T-helper 22 cell (primary cell): ENCODE measurements at places on chromosomes 5 and 9.

DNA sequence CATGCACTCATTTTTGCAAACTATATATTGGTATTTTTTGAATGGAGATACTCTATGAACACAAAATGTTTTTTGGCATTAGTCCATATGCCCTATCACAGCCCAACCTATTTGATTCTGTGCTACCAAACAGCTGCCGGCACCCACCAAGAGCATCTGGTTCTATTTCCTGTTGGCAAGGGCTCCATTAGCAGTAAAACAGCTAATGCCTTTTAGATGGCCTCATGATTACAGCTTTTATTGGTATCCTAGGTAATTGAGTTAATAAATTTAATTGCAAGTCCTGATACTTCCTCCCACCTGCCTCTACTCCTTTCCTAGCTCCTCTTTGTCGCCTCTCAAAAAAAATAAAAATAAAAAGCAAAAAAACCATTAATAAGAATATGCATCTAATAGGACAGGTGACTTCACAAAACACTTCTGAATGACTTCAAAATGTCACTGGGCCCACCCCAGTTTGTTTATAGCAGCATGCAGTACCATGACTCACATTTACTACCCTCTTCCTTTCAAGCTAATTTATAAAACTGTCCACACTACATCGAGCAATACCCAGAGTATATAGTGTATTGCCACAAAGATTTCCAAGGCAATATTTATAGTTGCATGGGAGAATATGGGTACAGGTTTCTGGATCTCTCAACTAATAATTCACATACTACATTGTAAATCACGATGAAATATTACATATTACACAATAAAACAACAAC lies 620.4 kb downstream of the SLCO4C1 start:
- DNase-seq = no peak

GRCh38 chr9:108562176-108562575 lies 293.6 kb downstream of the ACTL7B start:
- DNase-seq = no peak

- DNase-seq = no peak
Observed at GRCh38 chr5:96584712-96585111, 77.5 kb upstream of the CAST start.

DNA sequence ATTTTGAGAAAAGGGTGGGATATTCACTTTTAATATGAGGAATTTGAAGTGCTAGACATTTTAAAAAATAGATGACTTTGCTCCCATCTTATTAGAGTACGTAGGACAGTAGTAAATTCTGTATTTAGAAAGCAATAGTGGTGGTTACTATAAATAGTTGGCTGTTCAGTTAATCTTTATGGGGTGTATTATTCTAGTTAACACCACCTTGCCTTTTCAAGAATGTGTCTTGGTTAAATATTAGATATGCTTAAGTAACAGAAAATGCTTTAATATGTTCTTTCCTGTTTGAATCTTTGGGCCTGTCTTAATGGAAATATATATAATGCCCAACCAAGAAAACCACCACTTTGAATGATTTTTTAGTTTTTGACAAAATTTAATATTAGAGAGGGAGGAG lies 608.7 kb upstream of the FAM174A start:
- no peak for DNase-seq

- no peak for DNase-seq
Observed at GRCh38 chr5:92969781-92970237, 611.2 kb downstream of the NR2F1-AS1 start.

DNA sequence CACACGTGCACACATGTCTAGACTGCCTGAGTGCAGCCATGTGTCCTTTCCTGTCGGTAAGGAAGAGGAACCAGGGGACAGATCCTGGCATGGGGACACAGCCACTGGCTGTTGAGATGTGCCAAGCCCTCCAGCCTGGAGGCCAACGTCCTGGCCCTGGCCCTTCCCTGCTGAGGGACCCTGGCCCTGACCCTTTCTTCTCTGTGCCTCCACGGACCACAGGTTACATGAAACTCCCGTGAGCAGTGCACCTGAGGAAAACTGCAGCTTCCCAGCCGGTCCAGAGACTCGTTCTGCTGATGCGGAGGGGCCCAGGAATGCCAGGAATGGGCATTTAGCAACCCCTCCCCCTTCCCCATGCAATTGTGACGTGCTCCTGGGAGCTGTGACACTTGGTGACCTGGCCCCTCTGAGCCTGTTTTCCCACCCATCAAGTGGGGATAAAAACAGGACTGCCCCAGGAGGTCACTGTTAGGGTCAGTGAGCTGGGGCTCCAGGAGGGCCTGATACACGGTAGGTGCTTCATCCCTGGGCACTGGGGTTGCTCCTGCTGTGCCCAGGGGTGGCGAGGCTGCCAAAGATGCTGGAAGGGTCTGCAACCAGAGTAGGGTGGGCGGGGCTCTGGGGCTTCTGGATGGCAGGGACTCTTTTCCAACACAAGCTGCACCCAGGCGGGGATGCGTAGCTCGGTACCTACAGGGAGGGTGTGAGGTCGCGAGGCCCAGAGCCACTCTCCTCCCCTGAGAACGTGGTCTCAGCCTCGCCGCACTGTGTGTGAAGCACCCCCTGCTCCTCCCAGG lies 151.5 kb downstream of the C9orf50 start:
- DNase-seq = no peak

GRCh38 chr5:79825802-79826201 lies 136.2 kb downstream of the CMYA5 start:
- no peak for DNase-seq
